Hematopoietic multipotent progenitor cell treated with erythropoietin and hydrocortisone succinate and interleukin-3 and kit ligand, for 6 days (in vitro differentiated cells): ENCODE measurements at places on chromosomes 7 and 10.

- DNase-seq = no peak
Measured at GRCh38 chr7:120825576-120825975, 32.4 kb downstream of the TSPAN12 start.

DNA sequence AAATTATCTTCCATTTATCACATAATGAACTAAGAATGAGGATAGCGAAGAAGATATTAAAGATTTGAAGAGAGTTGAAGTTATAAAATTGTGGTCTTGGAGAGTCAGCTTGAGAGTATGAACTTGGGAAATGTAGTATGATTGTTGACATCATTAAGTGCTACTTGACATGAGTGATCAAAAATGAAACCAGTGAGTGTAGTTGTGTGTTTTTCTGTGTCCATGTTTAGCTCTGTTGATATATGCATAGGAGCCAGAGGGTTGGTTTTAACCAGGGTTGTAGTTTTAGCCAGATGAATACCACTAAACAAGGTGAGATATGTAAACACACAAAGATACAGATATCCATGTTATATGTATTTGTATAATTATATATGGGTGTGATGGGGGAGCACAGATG, 6.2 kb downstream of the TMEM106B start:
- DNase-seq = no peak

DNA sequence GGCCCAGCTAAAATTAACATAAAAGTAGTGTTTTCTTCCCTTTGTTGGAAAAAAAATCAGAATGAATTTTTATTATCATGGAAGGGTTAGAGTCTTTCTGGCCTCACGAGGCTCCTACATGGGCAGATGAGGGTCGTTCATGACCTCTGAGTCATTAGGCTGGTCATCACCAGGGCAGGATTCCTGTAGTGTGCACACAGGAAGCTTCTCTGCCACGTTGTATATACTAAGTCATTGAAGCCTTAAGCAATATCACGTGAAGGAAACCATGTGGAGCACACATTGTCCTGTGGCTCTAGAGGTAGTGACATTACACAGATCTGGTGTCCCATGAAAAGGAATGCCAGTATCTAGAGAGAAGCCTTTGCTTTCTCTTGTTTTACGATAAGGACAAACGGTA, 84.7 kb upstream of the C1QL3 start:
- DNase-seq = no peak

- no peak for DNase-seq
Measured at GRCh38 chr10:110455446-110455845, 42.3 kb upstream of the DUSP5 start.

- no peak for DNase-seq
Measured at GRCh38 chr10:121063744-121064143, 212.6 kb downstream of the WDR11 start.

GRCh38 chr10:29522061-29522855, 112.5 kb downstream of the SVIL start:
- no peak for DNase-seq

- DNase-seq = peak; percentile 64
Measured at GRCh38 chr10:52729271-52730104, 43.1 kb downstream of the MBL2 start.

GRCh38 chr10:69955897-69956740, 96.5 kb upstream of the MACROH2A2 start:
- DNase-seq = no peak

DNA sequence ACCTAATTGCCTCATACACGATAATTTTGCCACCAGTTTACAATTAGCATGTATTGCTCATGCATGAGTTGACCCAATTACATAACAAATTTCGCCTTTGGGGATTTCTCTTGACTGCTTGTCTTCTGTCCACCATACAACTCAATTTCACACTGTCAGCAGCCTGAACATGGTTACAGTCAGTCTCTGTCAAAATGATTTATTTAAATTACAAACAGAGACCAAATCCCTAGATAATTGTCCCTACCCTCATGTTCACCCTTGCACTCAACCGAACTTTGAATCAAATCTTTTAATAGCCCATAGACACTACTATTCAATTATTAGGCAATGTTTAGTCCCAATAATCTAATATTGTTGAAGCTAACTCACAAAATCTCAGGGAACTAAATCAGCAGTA, 59.7 kb upstream of the NEBL start:
- no peak for DNase-seq

DNA sequence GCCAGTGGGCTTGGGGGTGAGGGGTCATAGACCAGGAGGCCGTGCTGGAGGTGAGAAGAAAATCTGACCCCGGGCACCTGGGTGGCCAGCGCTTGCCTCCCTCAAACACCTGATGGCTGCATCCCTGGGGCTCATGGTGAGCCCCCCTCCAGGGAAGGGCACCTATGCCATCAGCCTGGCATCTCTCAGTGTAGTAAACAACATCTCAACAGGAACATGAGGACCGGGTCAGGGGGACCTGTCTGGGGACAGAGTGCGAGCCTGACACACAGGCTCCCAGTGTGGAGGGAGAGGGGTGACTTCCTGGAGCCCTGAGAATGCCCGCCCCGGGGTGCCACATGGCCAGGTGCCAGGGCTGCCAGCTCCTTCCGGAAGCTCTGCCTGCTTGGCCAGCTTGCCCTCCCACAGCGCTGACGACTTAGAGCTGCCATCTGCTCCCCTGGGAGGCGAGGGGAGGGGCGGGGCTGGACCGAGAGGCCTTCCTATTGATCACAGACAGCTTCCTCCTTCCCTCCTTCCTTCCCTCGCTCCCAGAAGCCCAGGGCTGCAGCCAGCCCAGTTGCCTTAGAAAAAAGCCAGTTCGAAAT, 12.3 kb downstream of the STX1A start:
- DNase-seq = peak; percentile 36

GRCh38 chr10:110017052-110017451, 9.3 kb downstream of the ADD3 start:
- no peak for DNase-seq

DNA sequence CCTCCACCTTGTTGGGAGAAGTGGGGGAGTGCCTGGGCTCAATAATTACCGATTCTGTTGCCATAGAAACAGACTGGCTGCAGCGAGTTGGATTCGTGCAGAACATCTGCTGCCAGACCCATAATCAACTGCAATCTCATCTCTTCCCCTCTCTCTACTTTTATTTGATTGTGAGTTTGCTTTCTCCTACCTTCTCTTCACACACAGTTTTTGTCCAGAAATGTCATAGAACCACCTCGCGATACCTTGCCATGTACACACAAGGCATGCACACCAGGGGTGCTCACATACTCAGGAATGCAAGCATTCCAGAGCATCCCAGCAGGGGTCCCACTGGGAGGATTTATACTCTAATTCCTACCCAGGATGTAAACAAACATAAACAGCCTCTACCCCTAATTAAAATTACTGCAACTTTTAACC, 262.2 kb upstream of the AOAH start:
- DNase-seq = no peak

DNA sequence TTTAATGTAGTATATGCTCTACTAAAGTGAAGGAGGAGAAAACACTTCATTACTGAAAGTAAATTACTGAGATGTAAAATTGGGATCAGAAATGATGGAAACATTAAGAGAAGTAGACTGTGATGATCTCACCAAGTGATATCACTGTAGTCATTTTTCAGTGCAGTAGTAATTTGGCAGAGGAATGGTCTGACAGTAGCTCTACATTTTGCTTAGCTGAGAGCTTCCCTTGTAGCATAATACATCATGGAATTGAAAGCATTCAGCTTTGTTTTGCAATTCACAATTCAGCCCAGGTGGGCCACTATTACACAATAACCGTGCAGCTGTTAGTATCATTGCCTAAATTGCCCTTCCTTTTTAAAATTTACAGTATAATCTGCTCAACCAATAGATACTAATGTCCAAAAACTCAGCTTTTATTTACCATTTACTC, 19.4 kb upstream of the CABCOCO1 start:
- peak; percentile 5 for DNase-seq

GRCh38 chr7:33790746-33791145, 114.6 kb upstream of the BMPER start:
- no peak for DNase-seq

DNA sequence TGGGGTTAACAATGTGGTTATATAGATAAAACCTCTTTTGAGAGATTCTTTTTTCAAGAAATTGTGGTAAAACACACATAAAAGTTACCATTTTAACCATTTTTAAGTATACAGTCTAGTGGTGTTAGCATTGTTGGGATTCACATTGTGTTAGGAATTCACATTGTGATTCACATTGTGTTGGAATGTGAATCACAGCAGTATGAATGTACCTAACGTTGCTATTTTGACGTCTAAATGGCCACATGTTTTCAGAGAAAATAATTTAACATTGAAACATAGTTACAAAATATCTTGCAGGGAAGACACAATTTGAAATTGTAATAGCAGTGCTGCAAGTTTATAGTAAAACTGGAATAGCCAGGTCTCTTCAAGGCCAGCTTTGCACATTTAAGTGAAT, 129.0 kb downstream of the BICC1 start:
- no peak for DNase-seq

- DNase-seq = peak; percentile 61
Measured at GRCh38 chr7:69786730-69787395, 188.6 kb downstream of the AUTS2 start.

DNA sequence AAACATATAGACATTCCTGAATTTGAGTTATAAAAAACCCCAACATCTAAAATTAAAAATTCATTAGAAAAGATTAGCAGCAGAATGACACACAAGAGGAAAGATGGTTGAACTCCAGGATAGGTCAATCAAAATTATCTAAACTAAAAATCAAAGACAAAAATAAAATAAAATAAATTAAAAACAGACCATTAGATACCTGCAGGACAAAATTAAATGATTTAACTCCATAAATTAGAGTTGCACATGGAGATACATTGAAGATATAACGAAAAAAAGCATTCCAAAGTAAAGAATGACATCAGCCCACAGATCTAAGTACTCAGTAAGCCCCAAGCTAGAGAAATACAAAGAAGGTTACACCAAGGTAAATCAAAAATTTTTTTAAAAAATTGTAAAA, 226.1 kb upstream of the SORCS1 start:
- no peak for DNase-seq

- no peak for DNase-seq
Measured at GRCh38 chr10:107898392-107898791, 733.9 kb upstream of the SORCS1 start.

- DNase-seq = no peak
Measured at GRCh38 chr10:84292502-84292901, 35.9 kb upstream of the CCSER2 start.

GRCh38 chr10:80598084-80598798, 60.5 kb downstream of the SH2D4B start:
- DNase-seq = peak; percentile 25

GRCh38 chr7:137903382-137904169, 56.8 kb upstream of the DGKI start:
- DNase-seq = peak; percentile 92

- DNase-seq = no peak
Measured at GRCh38 chr10:128461991-128462390, 335.8 kb upstream of the MKI67 start.

GRCh38 chr7:30920021-30920583, 8.4 kb downstream of the AQP1 start:
- no peak for DNase-seq

DNA sequence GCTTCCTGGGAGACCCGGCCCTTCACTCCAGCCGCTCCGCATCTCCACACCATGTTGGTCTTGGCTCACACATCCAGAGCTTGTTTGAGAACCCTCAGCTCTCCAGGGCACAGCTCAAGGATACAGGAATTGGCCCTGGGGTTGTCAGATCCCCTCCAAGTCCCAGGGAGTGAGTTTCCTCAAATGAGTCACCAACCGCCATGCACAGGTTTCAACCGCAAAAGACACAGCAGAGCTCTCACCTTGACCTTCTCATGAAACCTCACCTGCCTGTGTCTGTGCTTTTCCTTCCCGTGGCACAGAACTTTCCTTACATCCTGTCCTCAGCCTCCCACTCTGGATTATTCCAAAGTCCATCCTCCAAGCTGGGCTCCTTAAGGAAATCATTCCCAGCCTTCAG, 20.6 kb downstream of the AZGP1 start:
- DNase-seq = no peak

DNA sequence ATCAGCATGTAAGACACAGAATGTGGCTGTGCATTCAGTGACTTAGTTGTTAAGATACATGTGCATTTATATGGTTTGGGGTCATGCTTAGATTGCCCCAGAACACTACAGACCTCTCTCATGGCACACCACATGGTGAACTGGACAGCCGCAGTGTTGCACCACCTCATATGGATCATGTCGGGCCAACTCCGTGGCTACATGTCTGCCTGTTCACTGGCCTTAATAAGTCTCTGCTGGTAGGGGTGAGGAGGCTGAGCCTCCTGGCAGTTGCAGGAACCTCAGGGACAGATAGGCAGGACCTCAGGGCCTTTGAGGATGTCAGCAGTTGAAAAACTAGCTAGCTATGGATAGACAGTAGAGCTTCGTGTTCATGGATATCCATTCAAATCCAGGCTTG, 751.0 kb downstream of the GRID1 start:
- no peak for DNase-seq

DNA sequence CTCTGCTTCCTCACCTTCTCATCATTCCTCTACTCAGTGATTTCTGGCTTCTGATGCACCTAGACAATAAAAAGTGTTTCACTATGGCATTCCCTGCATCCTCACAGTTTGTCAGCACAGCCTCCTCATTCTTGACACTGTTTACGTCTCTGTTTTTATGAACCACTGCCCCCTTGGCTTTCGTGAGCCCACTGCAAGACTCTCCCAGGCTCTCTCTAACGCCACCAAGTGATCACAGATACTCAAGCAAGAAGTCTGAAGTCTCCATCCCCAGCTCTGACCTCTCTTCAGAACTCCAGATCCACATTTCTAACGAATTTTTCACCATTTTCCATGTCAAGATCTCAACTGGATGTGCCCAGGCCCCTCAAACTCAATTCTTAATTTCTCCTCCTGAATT, 8.9 kb downstream of the SLC16A9 start:
- DNase-seq = no peak

DNA sequence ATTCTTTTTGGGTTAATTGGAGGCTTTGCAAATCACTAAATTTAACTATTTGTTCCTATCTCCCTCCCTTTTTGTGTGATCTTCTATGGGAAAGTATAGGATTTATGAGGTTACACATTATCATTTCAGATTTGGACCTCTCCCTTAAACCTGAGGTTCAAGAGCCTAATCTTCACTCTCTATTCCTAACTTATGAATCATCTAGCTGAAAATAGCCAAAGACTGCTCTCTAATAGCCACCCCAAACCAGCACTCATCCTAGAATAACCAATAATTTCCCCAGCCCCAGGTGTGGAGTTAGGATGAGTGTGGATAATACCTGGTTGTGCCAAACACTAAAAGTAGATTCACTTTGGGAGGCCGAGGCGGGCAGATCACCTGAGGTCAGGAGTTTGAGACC, 499.2 kb downstream of the GFRA1 start:
- DNase-seq = no peak

GRCh38 chr10:45421221-45422097, 47.4 kb downstream of the ALOX5 start:
- peak; percentile 82 for DNase-seq

DNA sequence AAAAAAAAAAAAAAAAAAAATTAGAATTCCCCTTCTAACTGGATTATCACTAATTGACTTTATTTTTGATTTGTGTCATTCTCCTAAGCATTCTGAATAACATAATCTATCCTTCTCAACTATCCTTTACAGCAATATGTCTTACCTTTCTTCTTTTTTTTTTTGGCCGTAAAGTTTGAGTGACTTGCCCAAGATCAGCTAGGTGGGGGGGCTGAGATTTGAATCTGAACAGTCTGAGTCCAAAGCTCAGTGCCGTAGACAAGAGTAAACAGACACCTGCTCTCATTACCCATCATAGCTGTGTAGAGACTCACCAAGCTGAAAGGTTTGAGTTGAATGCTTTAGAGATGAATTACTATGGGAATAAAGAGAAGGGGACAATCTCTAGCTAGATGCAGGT, 192.1 kb downstream of the SORCS1 start:
- DNase-seq = no peak

- no peak for DNase-seq
Measured at GRCh38 chr10:6729861-6730344, 149.8 kb upstream of the PRKCQ start.
